Activated CD8-positive, alpha-beta memory T cell treated with anti-CD3 and anti-CD28 coated beads for 24 hours (primary cell): ENCODE measurements at places on chromosomes 5 and 9.
A peak's percentile ranks its signal among the peaks of the same experiment; 100 is the strongest.

GRCh38 chr5:116771466-116772151 lies 197.0 kb upstream of the SEMA6A start:
- DNase-seq, result no peak

GRCh38 chr9:33291901-33292300 lies 1.6 kb downstream of the NFX1 start:
- no peak for DNase-seq

GRCh38 chr5:93967923-93968322 lies 226.5 kb upstream of the POU5F2 start:
- DNase-seq, result no peak

GRCh38 chr5:173944511-173944910 lies 44.5 kb upstream of the C5orf47 start:
- DNase-seq, result no peak

DNA sequence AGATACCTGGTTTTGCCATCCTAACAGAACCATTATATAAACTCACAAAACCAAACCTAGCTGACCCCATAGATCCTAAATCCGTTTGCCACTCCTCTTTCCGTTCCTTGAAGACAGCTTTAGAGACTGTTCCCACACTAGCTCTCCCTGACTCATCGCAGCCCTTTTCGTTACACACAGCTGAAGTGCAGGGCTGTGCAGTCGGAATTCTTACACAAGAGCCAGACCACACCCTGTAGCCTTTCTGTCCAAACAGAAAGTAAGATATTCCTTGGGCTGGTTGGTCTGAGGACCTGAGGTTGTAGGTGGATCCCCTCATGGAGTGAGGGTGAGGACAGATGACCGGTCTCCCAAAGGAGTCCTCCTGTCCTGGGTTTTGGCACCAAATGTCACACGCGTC lies 56.7 kb upstream of the NAA35 start:
- DNase-seq, result no peak

- no peak for DNase-seq
These were observed 23.5 kb upstream of the PHF2 start for GRCh38 chr9:93552923-93553322.

DNA sequence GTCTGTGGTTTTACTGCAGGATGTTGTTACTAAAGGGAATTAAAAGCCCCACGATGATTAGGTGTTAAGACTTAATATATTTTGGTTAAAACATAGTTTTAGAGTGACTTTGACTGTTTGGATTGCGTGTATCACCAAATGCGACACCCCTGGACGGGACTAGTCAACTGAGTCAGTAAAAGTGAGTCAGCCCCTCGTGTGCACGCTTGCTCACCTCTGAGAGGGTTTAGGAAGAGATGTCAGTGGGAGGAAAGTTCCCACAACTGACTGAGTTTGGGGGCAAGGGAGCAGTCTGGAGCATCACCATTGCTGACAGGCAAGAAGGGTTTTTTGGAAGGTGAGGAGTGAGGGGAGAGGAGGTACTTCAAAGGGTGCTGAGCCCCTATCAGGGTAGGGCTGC lies 14.4 kb upstream of the DMRT3 start:
- no peak for DNase-seq

DNA sequence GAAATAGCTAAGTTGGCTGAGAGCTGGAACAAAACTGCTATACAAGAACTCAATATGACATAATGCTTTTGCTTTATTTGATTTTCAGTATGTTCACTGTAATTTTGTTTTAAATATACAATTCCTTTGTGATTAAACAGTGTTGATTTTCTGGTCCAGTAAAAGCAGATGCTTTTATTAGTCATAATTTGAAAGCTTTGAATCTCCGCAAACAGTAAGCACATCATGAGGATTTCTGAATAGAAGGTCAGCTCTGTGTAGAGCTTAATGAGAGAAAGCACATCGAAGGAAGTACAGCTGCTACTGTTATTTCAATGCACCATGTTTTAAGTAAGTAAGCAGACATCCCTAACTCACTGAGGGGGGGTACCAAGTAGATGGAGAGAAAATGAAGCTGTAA lies 701.3 kb upstream of the ACO1 start:
- DNase-seq, result no peak

- peak; percentile 42 for DNase-seq
These were observed 67.1 kb downstream of the EPB41L4B start for GRCh38 chr9:109253637-109254284.

DNA sequence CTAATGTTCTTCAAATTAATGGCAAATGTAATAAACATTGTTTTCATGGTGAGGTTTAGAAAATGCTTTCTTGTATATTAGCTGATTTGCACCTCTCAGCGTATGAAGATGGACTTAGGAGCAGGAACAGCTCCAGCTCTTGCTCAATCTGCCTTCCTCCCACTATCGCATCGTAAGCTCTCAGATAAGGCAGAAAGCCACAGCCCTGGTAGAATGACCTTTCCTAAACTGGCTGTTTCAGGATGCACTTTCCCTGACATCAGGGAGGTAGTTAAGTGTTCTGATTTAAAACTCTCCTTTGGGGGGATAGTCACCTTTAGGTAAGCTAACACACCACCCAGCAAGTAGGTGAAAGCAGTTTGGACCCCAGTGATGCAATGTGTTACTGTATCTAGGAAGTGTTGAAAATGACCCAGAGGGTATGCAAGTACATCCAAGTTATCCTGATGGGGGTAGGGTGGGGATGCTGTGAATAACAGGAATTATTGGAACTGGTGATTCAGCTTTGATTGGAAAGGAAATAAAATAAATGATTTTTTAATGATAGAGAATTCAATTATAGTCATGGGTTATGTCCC lies 72.3 kb downstream of the LMNB1 start:
- no peak for DNase-seq

DNA sequence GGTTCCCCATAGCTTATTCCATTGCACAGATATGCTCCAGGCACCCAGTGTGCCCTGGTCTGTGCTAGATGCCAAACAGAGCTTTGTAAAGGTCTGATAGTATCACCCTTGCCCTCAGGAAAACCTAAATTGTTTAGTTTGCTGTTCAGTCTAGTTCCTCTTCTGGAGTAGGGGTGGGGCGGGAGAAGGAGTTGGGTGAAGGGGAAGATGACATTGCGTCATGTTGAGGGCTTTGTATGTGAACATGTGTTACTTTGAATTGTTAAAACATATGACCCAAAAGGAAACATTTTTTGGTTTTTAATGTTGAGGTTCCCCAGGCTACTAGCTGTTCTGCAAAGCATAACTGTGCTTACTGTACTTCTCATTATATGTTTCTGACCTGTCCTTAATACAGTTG lies 40.6 kb downstream of the HACD4 start:
- DNase-seq, result no peak

- DNase-seq, result no peak
These were observed 25.5 kb upstream of the CEP120 start for GRCh38 chr5:123448743-123449142.

- DNase-seq, result no peak
These were observed 105.8 kb upstream of the PCSK1 start for GRCh38 chr5:96538808-96539250.

DNA sequence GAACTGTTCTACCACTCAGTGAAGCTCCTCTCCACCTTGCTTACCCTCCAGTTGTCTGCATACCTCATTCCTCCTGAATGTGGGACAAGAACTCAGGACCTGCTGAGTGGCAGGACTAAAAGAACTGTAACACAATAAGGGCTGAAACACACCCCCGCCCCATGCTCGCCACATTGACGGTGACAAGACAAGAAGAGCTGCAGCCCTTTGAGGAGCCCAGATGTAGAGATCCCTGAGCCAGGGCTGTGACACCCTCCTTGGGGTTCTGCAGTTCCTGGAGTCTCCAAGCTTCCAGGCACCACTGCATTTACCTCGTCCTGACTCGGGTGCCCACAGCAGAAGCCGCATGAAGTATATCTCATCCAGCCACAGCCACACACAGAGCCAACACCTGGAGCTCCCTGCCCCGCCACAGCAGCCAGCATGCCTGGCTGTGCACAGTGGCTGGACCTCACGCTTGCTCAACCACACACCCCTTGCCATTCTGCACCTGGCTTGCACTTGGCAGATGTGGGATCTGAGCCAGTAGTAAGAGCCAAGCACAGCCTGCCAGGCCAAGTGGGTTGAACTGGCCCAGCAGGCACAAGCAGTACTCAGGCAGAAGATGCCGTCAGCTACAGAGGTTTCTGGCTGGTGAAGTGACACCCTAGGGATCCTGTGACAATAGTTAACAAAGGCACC lies 166.1 kb downstream of the RNF180 start:
- DNase-seq, result no peak

DNA sequence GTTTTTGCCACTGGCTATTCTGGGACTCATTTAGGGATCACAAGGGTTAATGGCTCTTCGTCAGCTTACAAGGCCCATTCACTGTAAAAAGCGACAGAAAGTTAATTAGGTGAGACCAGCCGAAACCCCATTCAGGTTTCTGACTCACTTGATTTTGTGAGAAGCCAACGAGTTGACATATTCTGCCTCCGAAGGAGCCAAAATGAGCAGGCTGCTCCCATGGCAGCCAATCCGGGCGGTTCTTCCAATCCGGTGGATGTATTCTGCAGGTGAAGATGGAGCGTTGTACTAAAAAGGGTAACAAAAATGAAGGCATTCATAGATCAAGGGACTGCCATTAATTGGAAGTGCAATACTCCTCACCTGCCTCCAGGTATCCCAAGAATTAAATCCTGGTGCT lies 39.7 kb downstream of the DDX31 start:
- DNase-seq, result no peak

GRCh38 chr5:89336111-89336510 lies 453.1 kb upstream of the MEF2C start:
- DNase-seq, result no peak

DNA sequence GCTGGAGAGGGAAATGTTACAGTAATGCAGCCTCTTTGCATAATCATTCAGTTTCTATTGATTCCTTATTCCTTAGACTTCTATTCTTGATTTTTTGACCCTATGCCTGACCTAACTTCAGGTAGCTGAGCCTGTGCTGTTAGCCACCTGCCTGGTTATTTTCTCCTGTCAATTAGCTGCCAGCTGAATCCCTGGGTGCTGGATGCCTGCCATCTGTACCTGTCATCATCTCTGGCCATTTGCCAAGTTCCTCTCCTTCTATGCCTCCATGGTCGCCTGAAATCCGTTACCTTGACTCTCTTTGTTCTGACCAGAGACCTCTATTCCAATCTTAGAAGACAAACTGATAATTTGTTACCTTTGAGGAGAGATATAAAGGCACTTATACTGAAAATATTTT lies 178.3 kb downstream of the CAVIN4 start:
- no peak for DNase-seq

GRCh38 chr9:5719100-5719926 lies 90.4 kb downstream of the RIC1 start:
- no peak for DNase-seq

DNA sequence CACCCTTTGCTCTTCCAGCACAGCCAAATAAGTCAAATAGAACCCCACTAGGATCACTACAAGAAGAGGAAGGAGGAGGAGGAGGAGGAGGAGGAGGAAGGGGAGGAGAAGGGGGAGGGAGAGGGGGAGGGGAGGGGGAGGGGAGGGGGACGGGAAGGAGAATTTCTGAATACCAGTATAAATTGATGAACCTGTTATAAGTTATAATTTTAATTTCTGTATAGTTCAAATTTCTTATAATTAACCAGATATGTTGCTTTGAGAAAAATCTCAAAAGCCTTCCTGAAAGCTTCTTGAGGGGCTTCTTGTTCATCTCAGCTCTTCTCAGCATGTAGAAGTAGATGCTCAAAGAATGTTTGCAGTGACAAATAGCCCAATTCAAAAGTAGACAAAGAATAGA lies 15.0 kb upstream of the ADRA1B start:
- no peak for DNase-seq

DNA sequence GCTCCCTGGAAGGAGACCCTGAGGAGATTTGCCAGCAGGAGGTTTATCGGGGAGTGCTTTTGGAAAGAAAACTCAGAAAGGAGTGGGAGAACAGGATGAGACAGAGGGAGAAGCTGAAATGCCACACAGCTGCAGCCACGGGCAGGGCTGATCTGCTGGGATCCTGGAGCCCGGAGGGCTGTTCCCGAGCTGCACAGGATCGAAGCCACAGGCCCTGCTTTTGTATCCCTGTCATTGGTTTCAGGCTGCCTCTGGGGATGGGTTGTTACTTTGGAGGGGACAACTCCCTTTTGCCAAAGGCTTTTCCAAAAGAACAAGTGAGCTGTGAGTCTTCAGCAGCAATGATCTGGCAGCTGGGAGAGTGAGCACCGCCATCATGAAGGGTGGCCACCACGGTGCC lies 152.5 kb upstream of the PTCH1 start:
- DNase-seq, result no peak
